LHCN-M2 (cell line): ENCODE measurements at places on chromosomes 1 and 21. TPM values are rescaled to one million over a fixed set of nuclear protein-coding genes. Genes with fewer than 3 reads are reported as not detected.

- DNase-seq = no peak
Observed at GRCh38 chr1:168338589-168339503, 58.2 kb downstream of the TBX19 start.

The MKNK1 gene
- 7.3 and 12.6 TPM in 2 replicates for total RNA-seq

The HSPB7 gene
- total RNA-seq = 3.2 and 3.3 TPM in 2 replicates

The IQGAP3 gene
- 45.6 and 48.0 TPM in 2 replicates for total RNA-seq

- no peak for DNase-seq
Observed at GRCh38 chr21:44420416-44421205, 34.7 kb upstream of the LRRC3 start.

The TRABD2B gene
- total RNA-seq = not detected in 2 replicates

DNA sequence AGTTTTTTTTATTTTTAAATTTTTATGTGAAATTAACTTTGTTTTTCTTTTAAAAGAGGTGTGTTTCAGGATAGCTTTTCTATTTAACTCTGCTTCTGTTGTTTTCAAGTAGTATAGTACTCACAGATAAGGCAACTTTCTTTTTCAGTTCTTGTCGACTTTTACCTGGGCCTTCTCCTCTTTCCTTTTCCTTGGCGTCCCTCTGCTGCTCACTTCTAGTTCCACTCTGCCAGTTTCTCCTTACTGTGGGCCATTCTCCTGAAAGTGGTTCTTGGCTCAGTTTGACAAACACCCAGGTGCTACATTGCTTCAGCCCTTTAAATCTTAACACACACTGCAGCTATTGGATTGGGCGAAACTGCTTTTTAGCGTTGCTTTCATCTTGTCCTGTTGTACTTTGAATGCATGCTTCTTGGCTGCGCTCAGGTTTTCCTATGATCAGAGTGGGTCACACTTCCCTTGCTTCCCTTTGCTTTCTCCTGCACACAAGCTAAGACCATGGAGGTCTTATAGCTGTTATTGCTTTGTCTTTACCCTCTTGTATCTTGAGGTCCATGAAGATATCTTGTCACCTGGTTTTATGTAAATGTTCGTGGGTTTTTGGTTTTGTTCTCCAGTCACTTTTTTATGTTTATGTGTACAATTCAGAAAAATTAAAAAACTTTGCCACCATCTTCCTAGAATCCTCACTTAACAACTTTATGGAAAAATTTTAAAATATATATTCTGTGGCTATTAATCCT is 21.6 kb downstream of the GABPA start:
- DNase-seq = no peak

The SPAG17 gene
- not detected in 2 replicates for total RNA-seq

DNA sequence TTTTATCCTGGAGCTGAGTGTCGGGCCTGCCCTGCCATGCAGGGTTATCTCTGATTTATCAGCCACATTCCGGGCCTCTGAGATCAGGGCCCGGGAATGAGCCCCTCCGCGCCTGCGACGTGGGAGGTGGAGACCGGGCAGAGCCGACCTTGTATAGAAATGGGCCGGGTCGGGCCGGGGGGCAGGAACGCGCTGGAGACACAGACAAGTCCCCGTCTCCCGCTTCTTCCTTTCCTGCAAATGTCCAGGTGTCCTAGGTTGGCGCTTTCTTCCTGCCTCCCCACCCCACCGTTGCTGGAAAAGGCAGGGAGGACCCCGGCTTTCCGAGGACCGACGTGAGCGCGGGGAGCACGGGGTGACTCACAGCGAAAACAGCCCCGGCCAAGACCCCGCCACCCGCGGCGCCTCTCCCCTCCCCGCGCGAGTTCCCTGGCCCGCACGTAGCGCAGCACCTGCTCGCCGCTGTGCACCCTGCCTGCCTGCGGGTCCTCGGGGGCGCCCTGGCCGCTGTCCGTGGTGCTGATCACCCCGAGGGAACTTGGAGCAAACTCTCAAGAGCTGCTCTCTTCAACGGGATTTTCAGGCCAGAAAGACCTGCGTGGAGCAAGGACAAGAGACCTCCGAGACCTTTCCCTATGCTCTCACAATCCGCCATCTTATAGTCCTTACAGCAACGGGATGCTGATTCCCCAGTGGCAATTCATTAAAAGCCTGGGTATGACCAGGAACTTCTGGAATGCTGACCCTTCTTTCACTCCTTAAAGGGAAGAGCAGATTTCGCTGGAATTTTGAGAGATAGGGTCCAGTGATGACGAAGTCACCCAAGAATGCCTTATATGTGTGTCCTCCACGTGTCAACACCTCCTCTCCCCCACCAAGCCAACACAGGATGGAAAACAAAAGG is 475 bp upstream of the NPPB start:
- peak; percentile 49 for DNase-seq
